Activated T-cell treated with anti-CD3 and anti-CD28 coated beads, Interleukin-2, amount 50 U/mL, for 4 hours (primary cell): ENCODE measurements at places on chromosomes 11 and 22.

- no peak for DNase-seq
These were observed 3.4 kb downstream of the GUCY1A2 start for GRCh38 chr11:107014871-107015270.

GRCh38 chr11:120339394-120339890 is 3.2 kb downstream of the ARHGEF12 start:
- no peak for DNase-seq

GRCh38 chr11:28105869-28106268 is 2.1 kb downstream of the KIF18A start:
- no peak for DNase-seq

GRCh38 chr22:46738647-46739093 is 618 bp upstream of the CERK start:
- DNase-seq: no peak
